ENCODE measurements at places on chromosomes 1 and 21.

DNA sequence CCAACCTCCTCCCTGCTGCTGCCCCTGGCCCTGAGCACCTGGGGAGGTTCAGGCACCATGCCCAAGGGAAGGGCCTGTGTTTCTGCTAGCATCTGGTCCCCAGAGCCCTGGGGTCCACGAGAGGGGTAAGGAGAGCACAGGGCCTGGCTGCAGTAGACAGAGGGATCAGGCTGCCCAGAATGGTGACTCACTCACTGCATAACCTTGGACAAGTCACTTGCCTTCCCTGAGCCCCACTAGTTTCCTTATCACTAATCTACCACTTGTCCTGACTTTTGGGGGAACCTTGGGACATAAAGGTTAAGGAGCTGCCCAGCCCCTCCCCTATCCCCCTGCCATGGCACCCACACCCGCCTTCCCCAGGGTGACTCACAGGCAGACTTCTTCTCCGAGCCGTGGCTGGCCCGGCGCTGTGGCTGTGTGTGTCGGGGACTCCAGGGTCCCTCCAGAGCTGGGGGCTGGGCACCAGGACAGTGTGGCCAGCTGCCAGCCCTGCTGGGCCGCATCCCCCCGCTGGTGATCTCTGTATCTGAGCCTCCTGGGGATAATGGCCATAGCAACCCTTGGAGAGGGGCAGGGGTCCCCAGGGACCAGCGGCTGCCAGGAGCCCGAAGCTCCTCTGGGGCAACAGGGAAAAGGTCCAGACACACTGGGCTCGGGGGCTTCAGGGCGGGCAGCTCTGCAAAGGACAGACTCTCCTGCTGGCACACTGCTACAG lies 4.0 kb downstream of the ARHGEF19 start:
- no peak for DNase-seq

DNA sequence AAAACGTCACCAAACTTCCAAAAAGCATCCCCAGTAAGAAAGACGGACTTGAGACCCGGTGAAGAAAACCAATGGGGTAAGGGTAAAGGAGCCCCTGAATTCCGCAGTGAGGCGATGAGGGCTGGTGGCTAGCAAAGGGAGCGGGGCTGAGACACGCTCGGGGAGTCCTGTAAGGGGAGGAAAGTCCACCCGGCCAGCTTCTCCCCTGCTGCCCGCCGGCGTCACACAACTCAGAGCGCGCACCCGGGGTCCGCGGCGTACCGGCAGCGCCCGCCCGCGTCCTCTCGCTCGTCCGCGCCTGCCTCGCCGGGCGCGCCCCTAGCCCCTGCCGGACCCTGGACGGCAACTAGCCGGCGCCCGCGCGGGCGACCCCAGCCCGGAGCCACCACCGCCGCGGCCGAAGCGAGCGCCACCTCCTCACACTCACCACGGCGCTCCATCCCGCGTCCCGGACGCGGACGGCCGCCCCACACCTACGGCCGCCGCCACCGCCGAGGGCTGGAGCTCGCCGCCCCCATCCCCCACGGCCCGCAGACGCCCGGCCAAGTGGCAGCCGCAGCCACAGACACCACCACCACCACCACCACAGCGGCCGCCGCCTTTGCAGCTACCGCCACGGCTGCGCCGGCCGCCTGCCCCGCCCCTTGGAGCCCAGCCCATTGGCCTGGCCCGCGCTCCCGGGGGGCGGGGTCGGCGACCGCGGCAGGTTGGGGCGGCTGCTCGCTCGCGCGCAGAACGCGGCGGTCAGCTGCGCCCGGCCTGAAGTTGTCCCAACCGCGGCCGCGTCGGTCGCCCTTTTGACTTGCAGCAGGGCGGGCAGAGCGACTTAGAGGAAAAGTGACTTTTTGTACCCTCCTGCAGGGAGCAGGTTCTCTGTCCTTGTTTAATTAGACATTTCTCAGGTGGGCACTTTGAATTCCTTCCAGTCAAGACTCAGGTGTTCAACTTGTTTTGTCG lies 10.0 kb upstream of the ARHGAP29 start:
- no peak for DNase-seq

GRCh38 chr1:220954321-220955075 lies 75.3 kb downstream of the HLX start:
- no peak for DNase-seq

DNA sequence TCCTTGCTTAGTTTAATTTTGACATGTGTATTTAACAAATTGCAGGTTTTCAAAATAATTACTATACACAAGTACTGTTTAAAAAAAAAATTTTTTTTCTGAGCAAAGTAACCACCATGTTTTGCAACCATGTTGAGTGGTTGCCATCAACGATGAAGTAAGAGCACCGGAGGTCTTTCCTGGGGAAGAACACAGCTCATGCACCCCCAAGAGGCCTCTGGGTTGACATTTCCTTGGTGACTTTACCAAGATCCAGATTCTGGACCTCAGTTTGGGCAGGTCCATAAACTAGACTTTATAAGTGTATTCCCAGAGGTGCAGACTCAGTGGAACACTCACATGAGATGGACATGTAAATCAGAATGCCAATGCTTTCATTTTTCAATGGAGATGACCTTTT lies 36.8 kb upstream of the RALGPS2 start:
- DNase-seq, result no peak

GRCh38 chr1:152036267-152037216 lies at the start of gene S100A11:
Gene S100A11 (minus strand): TSS chr1:152037004. CDS start chr1:152036915, 89 bp downstream.
- DNase-seq, result peak; percentile 52

- DNase-seq, result no peak
Measured at GRCh38 chr1:161157867-161158266, 1.4 kb upstream of the USP21 start.

- DNase-seq, result no peak
Measured at GRCh38 chr1:36814774-36815173, 219.5 kb downstream of the GRIK3 start.

- DNase-seq, result no peak
Measured at GRCh38 chr1:214021321-214021720, 33.5 kb downstream of the PROX1 start.

DNA sequence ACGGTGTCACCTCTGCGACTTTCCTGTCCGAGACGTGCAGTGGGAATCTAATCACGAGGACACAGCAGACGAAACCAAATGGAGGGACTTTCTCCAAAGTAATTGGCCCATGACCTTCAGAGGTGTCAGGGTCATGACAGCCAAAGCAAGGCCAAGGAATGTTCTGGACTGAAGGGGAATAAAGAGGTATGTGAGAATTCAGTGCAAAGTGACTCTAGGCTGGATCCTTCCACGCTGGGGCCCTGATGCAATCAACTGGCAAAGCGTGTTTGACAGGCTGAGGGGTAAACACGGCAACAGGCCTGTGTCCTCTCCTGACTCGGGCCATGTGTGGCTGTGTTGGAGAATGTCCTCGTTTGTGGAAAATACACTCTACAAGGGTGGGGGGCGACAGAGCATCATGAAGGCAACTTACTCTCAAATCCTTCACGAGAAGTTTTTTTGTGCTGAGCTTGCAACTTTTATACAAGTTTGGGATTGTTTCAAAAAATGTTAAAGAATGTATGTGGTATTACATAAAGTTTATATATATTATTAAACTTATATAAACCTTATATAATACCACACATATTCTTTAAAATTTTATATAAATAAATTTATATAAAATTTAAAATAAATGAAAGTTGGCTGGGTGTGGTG lies 1.7 kb downstream of the CFAP74 start:
- DNase-seq, result no peak

DNA sequence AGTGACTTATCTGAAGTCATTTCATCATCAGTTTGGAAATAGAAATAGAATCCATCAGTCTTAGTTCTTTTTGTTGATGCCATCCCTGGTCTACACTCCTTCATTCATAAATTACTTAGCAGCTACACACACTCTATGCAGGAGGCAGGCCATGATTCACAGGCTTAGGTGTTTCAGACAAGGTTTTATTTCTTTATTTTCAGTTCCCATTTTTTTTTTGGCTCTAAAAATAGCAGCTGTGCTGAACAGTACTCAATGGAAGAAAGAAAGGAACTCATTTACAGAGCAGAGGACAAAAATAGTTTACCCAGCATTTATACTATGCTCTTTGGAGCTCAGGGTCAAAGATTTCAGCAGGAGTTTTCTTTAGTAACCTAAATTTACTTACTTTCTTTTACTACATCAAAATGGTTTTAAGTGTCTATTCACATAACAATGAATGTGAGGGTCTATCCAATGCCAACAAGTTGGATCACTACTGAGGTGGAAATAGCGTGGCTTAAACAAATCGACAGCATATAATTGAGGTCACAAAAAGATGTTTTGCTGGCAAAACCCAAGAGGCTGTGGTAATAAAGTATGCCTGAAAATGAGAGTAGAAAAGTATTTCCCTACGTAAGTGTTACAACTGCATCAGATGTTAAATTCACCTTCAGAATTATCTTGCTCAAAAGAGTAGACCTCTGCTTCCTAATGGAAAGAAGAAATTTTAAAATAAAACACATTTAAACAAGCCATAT lies 7.7 kb downstream of the KRTAP19-8 start:
- DNase-seq, result no peak

- DNase-seq, result no peak
Measured at GRCh38 chr1:58570817-58571216, 6.2 kb downstream of the TACSTD2 start.

DNA sequence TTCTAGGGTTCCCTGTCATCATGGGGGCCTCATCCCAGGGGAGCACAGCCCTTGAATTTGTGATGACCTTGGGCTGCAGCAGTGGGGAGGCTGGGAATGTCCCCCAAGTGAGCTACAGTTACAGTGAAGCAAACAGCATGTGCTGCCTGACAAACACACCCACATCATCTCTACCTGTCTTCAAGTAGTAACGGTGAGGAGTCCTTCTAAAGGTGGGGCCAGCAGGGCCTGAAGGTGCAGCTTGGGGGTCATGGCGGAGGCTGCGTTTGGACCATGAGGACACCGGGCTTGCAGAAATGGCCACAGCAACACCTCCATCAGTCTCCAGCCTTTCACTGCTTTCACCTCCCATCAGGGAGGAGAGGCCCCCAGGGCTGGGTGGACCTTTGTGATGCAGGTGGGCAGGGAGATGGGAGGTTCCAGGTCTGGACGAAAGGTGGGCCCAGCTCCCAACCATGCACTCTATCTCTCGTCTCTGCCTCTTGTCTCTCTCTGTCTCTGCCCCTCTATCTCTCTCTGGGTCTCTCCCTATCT lies 55.7 kb downstream of the WNT9A start:
- DNase-seq, result no peak

GRCh38 chr1:160096274-160097116 lies 1.9 kb downstream of the IGSF8 start:
- DNase-seq, result no peak

DNA sequence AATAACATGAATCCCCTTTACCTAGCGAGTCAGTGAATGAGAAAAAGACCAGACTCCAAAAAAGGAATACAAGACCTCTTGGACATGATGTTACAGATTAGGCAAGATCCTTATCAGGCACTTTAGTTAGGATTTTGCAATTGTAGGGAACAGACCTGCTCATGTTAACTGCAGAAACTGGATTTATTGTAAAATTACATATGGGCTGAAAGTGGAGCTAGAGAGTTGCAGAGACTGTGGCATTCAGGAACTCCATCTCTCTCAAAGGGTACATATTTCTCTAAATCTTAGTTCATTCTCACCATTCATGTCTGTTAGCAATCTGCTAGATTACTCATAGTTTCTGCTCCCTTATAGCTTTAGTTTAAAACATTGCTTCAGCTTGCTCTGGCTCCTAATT lies 142.2 kb downstream of the PAPPA2 start:
- no peak for DNase-seq

DNA sequence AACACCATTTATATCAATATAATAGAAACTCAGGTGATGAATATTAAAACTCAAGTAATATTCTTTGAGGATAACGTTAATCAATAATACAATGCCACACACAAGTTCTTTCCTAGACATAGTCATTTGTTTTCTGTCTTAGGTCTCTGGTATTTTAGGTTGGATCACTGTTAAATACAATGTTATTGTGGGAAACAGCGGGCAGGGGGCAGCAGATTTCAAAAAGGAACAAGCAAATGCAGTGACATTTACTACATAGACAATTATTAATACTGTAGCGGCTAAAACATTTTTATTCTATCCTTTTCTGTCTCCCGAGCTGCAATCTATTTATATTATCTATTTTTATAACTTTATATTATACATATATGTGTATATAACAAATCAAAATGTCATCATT lies 186.4 kb upstream of the ZNHIT6 start:
- no peak for DNase-seq

GRCh38 chr1:23452011-23452411 lies 27.5 kb upstream of the TCEA3 start:
- peak; percentile 38 for DNase-seq

DNA sequence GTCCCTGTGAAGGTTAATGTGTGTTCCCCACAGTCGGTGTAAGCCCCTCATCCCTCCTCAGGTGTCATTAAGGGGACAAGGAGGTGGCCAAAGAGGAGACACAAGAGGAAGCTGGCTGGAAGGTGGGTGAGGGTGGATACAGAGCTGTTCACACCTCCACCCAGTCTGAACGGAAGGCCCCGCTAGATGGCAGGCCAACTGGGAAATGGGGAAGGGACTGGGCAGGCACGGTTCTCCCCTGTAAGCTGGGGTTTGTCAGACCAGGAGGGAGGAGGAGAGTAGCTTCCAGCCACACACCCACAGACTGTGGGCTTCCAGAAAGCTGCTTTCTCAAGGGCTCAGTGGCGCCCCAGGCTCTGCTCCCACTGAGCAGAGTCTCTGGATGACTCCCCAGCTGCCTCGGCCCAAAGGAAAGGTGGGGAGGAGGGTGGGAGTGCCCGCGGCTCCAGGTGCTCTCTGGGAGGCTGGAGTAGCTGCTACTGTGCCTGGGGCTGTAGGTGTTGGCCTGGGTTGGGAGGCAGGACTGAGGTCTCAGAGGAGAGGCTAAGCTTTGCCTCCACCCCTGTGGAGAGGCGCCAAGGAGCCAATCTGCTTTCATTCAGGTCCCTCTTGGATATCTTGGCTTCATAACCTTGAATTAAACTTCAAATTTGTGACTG lies 41.2 kb downstream of the PCP4 start:
- DNase-seq, result no peak

DNA sequence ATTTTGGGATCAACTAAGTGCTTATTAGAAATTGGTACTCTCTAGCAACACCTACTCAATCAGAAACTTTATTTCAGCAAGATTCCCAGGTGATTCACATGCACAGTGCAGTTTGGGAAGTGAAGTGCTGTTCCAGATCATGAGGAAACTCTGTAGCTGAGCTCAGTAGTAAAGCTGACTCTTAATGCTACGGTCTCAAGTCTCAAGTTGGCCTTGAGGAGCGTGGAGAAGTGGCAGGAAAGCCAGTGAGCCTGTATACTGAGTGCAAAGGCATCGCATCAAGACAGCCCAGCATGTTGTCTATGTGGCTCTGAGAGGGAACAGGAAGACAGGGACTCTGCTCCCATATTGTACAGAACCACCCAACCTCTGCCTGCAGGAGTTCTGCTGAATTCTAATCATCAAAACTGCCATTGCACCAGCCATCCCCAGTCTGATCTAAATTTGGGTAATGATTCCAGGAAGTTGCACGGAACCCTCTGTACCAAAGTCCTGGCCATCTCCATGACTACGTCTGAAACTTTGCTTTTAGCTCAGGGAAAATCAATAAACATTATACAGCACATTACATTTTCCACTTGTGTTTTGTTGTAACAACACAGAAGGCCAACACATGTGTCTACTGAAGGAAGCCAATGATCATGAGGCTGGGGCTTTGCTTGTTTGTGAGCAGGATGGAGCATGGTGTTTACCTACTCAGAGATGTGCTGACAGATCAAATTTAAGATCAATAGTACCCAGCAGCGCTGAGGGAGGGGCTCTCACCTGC lies 105.1 kb upstream of the TLR5 start:
- DNase-seq, result no peak

- no peak for DNase-seq
Measured at GRCh38 chr1:153563991-153564390, 1.7 kb downstream of the S100A2 start.
